ENCODE measurements at places on chromosomes 3 and 15.

GRCh38 chr15:89070197-89071124 lies 17.8 kb upstream of the ABHD2 start:
- peak; percentile 83 for DNase-seq

- DNase-seq: no peak
Measured at GRCh38 chr15:39200586-39200985, 380.3 kb upstream of the THBS1 start.

DNA sequence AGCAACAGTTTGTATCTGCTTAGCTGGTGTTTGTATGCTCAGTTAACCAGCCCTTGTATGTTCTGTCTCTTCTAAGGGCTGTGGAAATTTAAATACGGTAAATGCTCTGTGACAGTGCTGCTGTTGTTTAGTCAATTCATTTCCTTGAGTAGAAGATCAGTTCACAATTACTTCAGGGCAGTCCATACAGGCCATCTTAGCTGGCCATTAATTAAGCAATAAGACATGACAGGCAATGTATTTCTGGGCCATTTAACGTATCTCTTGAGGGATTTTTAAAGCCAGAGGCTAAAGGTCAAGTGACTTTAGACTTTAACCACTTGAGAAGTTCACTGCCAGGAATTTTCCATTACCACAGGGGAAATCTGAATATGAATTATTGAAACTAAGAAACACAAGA lies 351.8 kb downstream of the ZIC1 start:
- DNase-seq: no peak

DNA sequence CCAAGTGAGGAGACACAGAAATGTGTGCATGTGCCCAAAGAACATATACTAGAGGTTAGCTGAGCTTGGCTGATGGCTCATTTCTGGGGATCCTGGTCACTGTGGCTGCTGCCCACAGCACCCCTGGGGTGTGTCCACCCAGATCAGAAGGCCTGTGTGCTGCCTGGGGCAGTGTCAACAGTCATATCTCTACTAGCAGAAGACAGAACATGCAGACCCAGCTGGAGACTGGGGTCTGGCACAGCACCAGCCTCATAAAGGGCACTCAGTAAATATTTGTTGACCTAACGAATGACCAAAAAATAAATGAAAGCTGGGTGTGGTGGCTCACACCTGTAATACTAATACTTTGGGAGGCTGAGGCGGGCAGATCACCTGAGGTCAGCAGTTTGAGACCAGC lies 16.4 kb downstream of the CHRNA3 start:
- no peak for DNase-seq

DNA sequence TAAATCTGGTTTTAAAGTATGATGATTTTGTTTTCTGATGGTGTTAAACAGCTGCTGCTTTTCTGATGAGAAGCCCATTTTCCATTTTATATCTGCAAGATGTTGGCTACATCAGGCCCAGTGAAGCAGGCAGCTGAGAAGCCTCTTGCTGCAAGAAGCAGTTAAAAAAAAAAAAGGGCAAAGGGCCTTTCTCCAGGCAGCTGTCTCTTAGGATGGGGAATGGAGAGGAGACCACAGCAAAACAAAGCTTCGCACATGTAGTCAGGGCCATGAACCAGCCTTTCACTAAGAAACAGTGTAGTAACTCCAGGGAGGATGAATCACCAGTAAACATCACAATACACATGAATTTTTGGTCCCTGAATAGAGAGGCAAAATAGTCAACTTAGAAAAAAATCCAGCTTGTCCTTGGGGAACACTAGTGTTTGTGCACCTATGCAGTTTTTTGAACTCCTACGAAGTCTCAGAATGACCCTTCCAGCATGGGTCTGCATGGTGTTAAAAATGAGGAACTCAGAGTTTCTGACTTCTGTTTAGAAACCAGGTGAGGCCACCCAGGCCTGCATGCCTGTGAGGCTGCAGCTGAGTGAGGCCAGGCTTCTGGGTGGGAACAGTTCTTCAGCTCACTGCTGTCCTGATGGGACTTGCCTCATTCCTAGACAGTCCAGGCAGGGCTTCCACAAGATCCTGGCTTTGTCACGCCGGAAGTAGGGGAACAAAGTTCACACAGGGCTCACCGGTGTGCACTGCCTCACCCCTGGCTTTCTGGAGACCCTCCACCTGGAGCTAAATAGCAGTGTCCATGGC lies 518.7 kb downstream of the MCTP2 start:
- no peak for DNase-seq
